H4 (cell line): ENCODE measurements at places on chromosomes 3 and 15. TPM values are rescaled to one million over a fixed set of nuclear protein-coding genes. Genes with fewer than 3 reads are reported as not detected.
A peak's percentile ranks its signal among the peaks of the same experiment; 100 is the strongest.

DNA sequence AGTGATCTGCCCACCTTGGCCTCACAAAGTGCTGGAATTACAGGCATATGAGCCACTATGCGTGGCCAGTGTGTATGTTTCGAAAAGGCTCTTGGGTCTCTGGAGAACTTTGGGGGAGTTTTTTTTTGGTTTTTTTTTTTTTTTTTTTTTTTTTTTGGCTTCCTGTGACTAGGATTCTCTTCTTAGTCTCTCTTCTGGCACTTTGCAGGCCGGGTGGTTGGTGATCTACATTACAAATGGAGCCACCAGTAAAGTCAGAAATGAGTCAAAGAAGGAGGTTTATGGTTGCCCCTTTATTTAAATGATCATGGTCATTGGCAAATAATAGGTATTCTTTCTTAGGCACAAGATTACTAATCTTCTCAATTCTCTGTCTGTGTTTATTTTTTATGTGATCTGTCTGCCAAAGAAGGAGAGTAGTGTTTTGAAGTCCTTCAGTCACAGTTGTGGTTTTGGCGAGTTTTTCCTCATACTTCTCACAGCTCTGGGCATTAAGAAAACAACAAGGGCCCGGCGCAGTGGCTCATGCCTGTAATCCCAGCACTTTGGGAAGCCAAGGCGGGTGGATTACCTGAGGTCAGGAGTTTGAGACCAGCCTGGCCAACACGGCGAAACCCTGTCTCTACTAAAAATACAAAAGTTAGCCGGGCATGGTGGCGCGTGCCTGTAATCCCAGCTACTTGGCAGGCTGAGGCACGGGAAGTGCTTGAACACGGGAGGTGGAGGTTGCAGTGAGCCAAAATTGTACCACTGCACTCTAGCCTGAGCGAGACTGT lies 38.3 kb downstream of the PDE8A start:
- no peak for DNase-seq

DNA sequence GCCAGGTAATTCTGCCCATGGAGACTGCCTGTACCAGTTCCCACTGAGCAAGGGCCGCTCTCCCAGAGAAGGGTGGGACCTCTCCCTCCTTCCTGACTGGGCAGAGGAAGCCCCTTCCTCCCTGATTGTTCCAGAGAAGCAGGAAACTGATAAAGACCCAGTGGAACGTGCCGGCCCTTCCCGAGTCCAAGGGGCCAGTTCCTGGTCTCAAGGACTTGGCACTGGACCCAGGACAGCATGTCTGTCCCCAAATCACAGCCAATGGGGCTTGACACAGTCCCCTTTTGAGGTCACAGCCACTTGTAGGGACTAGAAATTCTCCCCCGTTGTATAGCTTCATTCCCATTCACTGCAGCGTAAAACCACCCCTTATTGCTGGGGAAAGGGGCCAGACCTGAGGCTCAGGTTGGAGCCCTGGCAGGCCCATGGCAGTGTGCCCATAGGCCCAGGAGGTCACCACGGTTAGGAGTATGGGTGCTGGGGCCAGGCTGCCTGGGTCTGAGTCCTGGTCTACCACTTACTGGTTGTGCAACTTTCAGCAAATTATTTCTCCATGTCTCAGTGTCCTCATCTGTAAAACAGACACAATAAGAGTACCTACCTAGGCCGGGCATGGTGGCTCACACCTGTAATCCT lies 18.1 kb downstream of the CSRNP1 start:
- DNase-seq: no peak

- DNase-seq: peak; percentile 97
Observed at GRCh38 chr15:67109141-67110034, 44.0 kb downstream of the SMAD3 start.

DNA sequence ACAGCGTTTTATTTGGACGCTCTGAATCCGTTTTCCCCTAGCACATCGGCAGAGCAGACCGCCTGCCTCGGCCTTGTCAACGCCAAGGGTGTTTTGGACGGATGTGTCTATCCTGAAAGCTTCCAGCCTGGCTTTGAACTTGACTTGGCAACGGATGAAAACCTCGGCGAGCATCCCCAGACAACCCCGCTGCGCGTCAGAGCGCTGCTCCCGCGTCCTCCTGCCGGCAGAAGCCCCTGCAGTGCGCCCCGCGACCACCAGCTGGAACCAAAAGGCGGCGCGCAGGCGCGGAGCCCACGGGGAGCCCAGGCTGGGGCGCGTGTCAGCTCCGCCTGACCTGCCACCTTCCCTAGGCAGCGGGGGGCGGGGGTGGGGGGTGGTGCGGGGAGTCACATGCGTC lies 26.2 kb upstream of the ARL8B start:
- DNase-seq: no peak

- no peak for DNase-seq
Observed at GRCh38 chr3:128588147-128588546, 62.5 kb downstream of the RPN1 start.

- no peak for DNase-seq
Observed at GRCh38 chr15:87496795-87497194, 759.7 kb downstream of the NTRK3 start.

The ADAMTSL3 gene
- total RNA-seq: 0.17 TPM in 1 of 2 replicates, not detected in the other

The XIRP1 gene
- not detected in 2 replicates for total RNA-seq

The SLC6A11 gene
- total RNA-seq: 0.12 TPM in 1 of 2 replicates, not detected in the other
